Stimulated activated CD8-positive, alpha-beta memory T cell treated with anti-CD3 and anti-CD28 coated beads, Interleukin-4, amount 100 ng/mL, for 1 hour (primary cell): ENCODE measurements at places on chromosomes 5 and 9.

- DNase-seq: no peak
Observed at GRCh38 chr9:87798261-87798833, 72.4 kb downstream of the CTSL start.

DNA sequence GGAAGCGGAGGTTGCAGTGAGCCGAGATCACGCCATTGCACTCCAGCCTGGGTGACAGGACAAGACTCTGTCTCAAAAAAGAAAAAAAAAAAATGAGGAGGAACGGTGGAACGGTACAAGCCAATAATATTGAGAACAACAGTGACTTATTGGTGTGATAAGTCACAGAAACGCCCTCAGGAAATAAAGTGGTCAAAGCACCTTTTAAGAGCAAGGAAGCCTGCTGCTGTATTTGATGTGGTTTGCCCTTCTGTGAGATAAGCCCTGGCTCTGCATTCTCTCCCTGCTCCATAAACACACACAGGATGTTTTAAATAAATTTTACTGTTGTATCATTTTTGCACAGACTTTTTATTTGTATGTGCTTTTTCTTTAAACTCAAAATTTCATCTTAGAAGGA lies 269.9 kb upstream of the MSX2 start:
- DNase-seq: no peak

- DNase-seq: no peak
Observed at GRCh38 chr5:135276151-135276550, 122.9 kb downstream of the MACROH2A1 start.

DNA sequence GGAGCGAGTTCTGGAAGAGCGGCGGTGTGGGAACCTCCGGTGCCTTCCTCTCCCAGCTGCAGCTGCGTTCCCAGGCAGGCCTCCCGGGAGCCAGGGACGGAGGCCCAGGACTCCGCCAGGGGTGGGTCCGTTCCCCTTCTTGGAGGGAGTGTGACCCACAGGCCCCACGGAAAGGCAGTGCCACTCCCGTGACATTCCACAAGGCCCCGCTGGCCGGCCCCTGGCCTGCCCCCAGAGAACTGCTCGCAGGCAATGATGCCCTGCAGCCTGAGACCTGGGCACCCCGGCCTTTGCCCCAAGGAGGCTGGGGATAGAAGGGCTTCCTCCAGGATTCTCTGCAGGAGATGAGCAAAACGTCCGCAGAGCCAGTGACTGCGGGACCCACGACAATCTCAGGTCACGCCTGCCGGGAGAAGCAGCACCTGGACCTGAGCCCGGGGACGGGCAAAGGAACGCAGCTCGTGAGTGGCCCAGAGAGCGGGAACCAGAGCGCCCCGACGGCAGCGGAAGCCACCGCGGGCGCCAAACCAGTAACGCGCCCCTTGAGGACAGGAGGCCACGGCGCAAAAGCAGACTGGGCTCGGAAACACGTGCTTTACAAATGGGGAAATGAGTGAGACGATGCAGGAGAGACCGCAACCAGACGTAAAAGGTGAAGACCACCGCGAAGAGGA lies 9.3 kb downstream of the OBP2B start:
- no peak for DNase-seq

DNA sequence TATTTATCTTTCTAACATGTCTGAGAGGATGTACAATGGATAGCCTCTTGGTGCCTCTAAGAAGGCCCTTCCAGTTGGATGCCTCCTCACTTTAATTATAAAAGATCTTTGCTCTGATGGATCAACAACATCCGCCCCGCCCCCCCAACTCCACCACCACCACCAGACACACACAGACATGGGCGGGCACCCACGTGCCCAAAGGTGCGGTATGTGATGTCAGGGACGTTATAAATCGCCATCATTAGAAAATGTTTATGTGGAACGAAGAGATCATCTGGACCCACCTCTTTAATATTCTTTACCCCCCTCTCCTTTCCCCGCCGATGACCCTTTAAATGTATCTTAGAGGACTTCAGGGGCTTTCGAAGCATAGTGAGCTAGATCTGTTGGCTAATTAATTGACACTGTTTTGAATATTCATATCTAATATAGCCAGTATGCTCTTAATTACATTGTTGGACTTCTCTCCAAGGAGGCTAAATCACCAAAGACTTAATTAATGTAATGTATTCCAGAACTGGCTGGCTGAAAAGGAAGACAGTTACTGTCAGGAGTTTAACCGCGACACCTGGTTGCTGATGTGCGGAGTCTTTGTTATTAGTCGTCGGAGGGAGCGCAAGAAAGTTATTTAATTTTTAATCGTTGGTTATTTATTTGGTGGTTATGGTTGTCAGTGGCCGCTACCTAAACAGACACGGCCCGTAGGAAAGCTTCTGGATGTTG lies 6.1 kb upstream of the FOXB2 start:
- no peak for DNase-seq

DNA sequence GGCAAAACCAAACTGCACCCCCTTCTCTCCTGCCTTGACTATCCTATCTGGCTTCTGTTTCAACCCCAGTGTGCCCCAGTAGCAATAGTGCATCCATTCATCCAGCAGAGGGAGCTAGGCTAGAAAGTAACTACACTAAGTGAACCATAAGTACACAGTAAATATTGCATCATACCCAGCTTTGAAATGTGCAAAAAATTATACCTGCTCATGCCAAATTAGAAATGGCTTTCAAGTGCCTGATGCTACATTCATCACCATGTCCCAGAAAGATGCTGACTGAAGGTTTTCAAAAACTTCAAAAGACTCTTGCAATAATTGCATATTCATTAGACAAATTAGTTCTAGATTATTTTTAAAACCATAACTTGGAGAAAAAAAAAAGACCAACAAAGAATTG lies 153.5 kb downstream of the PRELID2 start:
- no peak for DNase-seq

DNA sequence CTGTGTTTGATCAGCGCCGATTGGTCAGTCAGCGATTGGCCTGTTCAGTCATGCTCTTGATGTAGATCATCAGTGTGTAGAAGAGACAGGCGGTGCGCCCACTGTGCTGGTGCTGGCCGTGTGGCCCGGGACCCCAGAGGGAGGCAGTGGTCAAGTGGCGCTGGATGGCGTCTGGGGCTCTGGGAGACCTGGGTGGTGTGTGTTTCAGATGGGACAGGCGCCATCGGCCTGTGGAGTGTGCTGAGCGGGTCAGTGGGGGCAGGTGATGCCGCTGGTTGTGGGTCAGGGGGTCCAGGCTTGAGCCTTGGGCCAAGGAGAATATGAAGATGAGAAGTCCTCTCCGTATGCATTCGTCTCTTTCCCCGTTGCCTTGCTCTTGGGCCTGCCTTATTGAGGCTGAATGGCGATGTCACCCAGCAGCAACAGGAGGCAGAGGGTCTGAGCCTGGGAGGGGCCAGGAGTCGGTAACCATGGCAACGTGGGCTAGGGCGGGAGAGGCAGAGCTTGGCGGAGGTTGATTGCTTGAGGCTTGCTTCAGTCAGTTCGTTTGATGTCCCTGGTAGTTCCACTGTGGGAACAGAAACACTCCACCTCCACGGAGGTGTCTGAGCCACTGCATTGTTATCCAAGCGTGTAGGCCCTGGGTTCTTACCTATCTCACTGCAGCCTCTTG lies 117.8 kb upstream of the CACNA1B start:
- no peak for DNase-seq

DNA sequence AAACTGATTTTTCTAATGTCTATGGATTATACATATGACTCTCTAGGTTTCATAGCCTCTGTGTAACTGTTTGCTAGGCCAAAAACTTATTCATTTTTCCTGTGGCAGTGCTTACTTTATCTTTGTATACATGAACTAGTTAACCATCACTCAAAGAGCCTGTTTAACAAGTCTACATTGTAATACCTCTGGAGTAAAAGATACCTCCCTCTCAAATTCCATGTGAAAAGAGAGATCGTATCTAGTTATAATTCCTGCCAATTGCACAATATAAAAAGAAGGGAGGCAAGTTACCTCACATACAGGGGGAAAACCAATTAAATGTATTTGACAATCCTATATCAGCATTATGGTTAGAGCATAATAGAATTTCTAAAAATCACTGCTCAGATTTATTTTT lies 271.9 kb upstream of the ST8SIA4 start:
- DNase-seq: no peak

- DNase-seq: no peak
Observed at GRCh38 chr9:84068872-84069271, 88.3 kb downstream of the RMI1 start.

DNA sequence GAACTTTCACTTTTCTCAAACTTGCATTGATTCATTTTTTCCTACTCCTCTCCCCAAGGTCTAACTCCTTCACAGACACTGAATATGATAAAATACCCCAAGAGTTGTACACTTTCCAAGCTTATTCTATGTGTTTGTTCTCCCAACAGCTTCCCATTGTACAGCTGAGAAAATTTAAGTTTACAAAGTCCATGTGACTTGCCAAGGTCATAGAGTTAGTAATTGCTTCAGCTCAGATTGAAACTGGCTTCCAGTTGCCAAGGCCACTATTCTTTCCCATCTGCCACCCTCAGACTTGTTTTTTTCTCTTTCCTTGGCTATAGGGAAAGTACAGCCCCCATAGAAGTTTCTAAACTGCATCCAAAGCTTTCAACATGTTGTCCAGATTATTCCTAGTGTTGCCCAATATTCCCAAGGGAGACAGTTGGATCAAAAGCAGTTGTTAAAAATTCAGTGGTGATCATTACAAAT lies 34.8 kb downstream of the TNFSF8 start:
- no peak for DNase-seq

DNA sequence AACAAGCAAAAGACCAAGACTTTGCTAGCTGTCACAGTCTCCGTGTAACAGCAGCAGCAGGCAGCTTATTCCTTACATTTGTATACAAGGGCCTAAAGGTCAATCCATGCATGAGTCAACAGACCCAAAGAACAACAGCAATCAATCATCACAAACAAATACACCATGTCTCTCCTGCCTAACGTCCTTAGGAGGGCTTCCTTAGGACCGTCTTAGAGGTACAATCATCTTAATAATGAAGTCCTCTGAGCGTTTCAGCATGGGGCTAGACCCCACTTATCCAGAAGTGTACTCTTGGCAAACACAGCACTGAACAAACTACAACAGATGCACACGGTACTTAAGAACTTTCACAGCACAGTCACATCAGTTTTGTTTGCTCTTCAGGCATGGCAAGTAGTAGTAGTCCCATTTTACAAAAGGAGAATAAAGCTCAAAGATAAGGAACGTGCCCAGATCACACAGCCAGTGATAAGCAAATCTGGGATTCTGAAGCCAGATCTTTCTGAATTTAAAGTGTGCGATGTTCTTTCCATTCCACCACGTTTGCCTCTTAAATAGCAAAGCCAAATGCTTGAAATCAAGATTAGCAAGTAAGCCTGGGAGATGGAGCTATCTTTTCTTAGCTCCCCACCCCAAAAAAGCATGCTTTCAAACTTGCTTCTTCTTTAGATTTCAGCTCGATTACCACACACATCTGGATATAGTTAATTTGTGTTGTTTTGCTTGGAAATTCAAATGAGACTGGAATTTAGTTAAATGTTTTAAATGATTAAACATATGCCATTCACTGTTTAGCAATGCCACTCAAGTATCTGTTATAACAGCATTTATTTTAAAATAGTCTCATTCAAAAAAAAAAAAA lies 24.2 kb downstream of the PSMB7 start:
- no peak for DNase-seq

- no peak for DNase-seq
Observed at GRCh38 chr9:122065923-122066629, 27.0 kb downstream of the TTLL11 start.

DNA sequence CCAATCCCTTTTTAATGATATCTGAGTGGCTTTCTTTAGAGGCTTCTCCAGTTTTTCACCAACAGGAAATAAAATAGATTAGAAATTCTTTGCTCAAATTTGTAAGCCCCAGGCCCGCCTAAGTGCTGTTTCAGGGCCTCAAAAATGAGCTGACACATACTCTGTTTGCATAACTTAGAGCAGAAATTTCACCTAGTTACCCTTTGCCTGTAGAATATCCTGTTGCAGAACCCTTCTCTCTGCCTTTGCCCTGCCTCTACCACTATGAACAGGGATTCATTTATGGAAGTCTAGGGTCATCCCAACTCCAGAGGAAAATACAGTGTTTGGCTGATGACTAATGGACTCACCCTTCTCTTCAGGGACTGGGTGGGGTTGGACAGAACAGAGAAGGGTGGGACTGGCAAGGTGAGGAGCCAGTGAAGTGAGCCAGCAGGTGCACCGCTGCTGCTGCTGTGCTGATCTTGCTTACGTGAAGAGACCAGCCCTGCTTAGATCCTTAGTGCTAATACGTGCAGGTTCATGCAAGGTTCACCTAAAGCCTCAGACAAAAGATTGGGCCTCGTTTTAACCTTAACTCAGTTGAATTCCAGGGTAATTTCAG lies 22.8 kb downstream of the OSTF1 start:
- no peak for DNase-seq

DNA sequence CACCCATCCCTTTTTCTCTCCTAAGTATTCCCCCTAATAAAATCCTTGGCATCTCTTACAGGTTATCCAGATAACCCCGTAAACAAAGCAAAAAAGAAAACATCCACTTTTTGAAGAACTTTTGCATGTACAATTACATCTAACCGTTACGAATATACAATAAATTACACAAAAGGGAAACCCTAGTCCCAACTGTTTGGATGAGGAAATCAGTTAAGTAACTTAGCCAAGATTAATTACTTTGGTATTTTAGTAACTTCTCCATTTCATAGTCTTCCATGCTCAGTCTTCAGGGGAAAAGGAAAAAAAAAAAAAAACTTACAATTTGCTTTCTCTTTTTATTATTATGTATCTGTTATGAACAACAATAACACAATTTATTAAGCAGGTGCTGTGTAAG lies 212.9 kb downstream of the ACTL7B start:
- DNase-seq: no peak

- no peak for DNase-seq
Observed at GRCh38 chr5:149268928-149269557, 2.6 kb upstream of the AFAP1L1 start.

- no peak for DNase-seq
Observed at GRCh38 chr5:160473681-160474080, 52.0 kb downstream of the PTTG1 start.

DNA sequence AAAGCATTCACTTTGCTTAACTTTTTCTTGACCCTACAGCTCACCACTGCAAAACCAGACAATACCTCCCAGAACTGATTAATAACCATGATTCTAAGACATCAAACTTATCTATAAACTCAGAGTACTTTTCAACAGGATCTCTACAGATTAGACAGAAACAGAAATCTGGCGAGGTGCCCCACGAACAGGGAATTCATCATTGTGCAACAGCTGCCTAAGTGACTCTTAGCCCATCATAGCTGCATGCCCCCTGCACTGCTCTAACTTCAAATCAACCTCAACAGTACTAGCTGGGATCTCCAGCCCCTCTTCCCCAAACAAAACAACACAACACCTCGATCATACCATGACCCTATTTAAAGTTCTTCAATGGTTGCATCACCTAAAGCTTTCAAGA lies 16.1 kb upstream of the COL23A1 start:
- DNase-seq: no peak

DNA sequence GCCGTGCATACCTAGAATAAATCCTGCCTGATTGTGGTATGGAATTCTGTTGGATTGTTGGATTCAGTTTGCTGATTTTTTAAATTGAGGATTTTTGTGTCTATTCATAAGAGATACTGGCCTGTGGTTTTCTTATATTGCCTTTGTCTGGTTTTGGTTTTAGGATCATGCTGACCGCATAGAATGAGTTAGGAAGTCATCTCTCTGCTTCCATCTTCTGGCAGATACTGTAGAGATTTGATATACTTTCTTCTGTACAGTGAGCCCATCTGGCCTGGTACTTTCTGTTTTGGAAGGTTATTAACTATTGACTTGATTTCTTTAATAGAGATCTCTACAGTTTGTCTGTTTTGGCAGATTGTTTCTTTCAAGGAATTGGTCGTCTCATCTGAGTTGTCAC lies 14.7 kb downstream of the CEP72 start:
- no peak for DNase-seq

GRCh38 chr9:95609426-95609825 lies 92.7 kb upstream of the PTCH1 start:
- no peak for DNase-seq
